ENCODE measurements at places on chromosomes 3 and 15.

- no peak for DNase-seq
These were observed 694.7 kb downstream of the ZNF385D start for GRCh38 chr3:21056293-21056692.

DNA sequence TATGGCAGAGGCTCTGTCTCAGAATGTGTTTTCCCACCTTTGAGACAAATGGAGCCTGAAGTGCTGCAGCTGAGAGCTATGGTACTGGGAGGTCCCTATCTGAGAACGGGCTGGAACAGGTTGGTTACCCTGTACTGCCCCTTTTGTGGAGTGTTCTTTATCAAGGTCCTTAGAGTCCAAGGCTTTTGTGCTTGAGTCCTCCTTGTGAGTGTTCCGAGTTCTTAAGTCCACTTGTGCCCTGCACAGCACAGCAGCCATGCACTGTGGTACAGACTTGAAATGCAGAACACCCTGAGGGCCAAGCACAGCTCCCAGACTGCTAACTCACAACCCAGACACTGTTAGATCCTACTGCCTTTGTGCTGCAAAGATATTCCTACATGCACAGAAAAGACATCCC, 67.8 kb downstream of the ARHGAP31 start:
- no peak for DNase-seq

DNA sequence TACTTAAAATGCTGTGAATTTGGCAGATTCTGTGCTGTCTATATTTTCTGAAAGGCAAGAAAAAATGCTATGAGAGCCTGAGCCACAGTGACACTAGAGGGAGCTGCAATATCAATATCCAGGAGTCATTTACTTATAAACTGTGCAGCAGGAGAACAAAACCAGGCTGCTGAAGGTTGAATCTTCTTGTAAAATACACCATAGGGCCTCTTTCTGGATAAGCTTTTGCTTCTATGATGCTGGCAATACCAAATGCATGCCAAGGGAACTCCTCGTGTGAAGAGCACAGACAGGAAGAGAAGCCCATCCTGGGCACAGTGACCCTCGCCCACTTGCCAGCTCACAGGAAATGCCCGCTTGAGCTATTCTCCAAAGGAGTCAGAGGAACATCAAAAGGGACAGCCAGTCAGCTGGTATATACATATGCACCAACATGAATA, 48.0 kb upstream of the TSPAN3 start:
- DNase-seq: no peak

- no peak for DNase-seq
These were observed 137.3 kb downstream of the WNT5A start for GRCh38 chr3:55349851-55350250.

- no peak for DNase-seq
These were observed 104.7 kb downstream of the UNC13C start for GRCh38 chr15:54082836-54083492.

DNA sequence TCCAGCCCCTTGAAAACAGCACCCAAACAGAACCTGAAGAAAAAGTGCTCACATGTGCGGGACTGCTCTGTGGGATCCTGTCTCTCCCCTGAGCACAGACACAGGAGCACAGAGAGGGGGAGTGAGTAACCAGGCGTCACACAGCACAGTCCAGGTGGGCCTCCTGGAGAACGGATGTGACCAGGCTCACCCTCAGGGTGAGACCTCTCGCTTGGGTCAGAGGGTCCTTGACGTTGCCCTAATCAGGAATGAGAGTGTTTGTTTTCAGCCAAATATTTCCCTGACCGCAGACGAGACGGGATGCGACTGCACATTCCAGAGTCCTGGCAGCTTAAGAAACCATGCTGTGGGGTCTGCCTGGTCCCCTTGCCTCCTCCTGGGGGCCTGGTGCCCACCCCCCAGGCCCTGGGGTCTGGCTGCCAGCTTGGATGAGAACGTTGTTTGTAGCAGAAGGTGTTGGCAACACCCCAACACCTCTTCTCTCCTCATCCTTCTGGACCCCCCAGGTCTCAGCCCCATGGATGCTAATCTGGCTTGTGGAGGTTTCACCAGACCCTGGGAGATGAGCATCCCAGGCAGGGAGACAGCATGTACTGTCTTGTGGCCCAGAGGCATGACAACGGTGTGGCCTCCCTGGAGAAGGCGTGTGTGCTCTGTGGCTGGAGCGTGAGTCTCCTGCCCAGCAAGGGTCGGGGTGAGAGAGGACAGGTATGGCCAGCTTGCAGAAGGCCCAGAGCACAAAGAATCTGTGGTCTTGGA, 42.1 kb upstream of the SLC6A6 start:
- DNase-seq: no peak

GRCh38 chr3:17632401-17633100, 109.9 kb downstream of the TBC1D5 start:
- DNase-seq: no peak

- DNase-seq: no peak
These were observed 630.5 kb upstream of the LMCD1 start for GRCh38 chr3:7871003-7871560.

DNA sequence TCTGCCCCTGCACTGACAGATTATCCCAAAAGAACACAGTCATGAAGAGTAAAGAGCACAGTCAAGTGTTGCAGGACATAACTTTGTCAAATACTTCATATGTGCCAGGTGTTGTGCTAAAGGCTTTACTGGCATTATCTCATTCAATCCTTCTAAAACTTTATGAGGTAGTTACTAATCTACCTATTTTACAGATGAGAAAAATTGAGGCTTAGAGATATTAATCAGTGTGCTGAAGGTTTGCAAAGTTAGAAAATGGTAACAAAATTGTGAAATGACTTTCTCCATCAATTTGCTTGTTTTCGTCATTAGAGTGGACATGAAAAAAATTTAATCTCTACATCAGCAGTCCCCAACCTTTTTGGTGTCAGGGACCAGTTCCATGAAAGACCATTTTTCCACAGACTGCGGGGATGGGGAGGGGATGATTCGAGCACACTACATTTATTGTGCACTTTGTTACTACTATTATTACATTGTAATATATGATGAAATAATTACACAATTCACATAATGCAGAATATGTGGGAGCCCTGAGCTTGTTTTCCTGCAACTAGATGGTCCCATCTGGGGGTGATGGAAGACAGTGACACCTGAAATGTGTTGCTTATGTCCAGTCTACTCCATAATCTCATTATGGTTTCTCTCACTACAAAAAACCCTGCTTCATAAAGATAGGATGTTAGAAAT, 8.6 kb upstream of the CAPN7 start:
- no peak for DNase-seq

DNA sequence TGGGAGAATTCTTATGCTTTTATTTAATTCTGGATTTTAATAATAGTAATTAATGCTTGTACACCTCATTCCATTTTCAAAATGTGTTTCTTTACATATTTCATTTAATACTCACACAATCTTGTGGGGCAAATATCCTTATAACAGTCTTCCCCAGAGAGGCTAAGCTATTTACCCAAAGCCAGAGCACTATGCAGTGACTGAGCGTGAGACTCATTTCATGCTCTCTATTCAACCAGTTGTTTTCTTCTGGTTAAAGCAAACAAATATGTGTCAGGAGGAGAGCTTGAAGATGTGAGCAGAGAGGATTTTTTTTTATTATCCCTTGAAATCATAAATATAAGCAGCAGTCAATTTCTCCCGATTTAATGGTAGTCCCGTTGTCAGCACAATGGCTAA, 548.3 kb upstream of the TBL1XR1 start:
- DNase-seq: no peak

DNA sequence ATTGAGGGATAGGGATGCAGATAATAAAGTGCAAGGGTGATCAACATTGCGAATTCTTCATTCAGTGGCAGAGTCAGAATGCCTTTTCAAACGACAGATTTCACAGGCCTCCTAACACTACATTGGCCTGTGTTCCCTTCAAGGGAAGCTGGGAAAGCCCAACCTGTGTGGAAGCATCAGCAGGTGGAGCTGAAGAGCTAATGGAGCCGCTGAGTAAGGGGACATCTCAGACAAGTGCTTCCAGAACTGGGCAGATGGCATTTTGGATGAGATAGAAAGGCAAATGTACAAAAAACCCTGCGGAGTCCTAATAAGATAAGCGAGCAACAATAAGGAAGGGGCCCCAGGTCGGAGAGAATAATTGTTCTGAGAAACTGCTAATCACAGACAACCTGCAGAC, 8.5 kb upstream of the SLC24A5 start:
- DNase-seq: no peak

- no peak for DNase-seq
These were observed 271.4 kb upstream of the PPP2R3A start for GRCh38 chr3:135694142-135694541.

DNA sequence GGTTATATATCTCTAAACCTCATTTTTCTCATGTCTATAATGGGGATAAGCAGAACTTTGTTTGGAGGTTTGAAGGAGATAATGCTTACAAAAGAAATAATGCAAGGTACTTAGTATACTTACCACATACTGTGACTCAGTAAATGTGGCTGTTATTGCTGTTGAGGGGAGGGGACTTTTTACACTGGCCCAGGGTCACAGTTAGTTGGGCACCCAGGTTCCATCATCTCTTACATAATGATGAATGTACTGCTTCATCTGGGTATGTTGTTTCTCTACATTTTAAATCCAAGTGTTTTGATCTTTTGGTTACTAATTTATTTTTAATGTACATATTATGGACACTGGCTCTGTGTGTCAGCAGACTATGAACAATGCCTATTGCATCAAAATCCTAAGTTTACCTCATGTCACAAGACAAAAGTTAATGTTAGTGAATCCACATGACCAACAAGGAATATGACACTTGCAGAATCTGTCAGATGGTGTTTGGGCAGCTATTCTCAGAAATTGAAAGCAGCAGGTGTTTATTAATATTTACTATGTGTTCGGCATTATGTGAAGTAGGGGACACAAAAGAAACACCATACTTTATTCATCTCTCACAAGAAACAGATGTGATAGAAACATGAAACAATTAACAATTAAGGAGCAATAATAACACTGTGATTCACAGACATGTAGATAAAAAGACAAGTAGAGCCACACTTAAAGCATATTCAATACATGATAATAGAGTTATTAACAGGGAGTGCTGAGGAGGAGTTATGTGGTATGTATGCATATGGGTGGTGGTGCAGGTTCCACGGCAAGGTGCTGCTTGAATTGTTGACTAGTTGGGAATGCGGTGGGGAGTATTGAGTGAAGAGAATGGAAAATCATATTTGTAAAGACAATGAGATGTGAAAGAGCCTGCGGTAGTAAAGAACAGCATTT, 109.7 kb downstream of the GALK2 start:
- no peak for DNase-seq

GRCh38 chr3:147712357-147712756, 303.2 kb downstream of the ZIC1 start:
- no peak for DNase-seq

DNA sequence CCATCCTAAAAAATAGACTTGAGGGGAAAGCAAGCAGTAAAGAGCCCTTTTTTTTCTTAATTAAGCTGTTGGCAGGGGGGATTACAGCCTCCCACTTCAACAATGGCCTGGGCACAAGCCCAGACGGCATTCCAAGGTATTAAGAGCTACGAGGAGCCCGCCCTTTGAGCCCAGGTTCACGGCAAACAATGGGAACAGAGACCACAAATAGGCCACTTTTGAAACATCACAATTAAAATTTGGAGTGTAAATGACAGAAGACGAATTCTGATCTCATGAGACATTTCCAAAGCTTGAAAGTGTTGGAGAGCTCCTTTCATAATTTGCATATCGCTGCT, 8.9 kb downstream of the CHSY1 start:
- DNase-seq: no peak

DNA sequence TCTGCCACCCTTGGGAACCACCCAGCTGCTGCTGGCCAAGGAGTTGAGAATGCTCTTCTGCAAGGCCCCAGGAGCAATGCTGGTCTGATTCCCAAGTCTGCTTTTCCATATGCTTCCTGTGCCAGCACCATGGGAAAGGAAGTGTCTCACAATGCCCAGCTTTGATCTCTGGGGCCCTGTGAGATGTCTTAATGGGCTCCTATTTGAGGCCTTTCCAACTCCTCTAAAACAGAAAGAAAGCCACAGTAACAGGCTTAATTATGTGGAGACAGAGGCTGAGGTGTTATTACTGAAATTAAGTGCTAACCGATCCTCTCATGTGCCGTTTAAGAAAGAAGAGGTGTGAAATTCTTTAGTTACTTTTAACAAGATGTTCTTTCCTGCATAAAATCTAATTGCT, 4.5 kb downstream of the EOGT start:
- no peak for DNase-seq

- DNase-seq: no peak
These were observed 86.9 kb upstream of the UBE3A start for GRCh38 chr15:25525741-25526140.

- DNase-seq: no peak
These were observed 151.6 kb downstream of the BBX start for GRCh38 chr3:107674371-107674770.

- no peak for DNase-seq
These were observed 25.2 kb downstream of the EOMES start for GRCh38 chr3:27696906-27697305.

- no peak for DNase-seq
These were observed 47.9 kb upstream of the DCLK3 start for GRCh38 chr3:36812240-36812639.

DNA sequence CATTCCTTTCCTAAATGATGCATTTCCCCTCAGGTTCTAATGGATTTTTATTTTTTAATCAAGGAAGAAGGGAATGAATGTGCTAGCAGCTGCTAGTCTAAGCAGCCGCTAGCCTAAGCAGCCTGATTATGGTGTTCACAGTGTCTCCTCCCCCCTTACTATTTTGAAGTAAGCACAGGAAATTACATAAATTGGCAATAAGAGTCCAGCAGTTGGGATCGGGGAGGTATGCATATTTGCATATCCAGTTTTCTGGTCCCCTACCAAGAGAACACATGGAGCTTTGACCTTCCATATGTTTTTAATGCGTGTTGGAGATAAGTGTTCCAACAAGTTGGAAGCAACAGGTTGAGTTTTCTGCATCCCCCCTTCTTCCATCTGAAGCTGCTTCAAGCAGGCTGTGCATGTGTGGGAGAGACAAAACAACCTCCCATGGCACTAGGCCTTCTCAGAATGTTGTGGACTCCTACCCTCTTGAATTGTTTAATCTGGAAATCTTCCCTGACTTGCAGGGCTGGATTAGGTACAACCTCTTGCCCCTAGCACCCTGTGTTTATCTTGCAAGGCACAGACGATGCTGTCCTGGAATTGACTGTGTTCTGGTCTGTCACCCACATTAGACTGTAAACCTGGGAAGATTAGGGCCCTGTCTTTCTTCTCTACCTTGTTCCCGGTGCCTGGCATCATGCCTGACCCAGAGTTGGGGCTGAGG, 124.8 kb upstream of the LRIG1 start:
- DNase-seq: no peak

DNA sequence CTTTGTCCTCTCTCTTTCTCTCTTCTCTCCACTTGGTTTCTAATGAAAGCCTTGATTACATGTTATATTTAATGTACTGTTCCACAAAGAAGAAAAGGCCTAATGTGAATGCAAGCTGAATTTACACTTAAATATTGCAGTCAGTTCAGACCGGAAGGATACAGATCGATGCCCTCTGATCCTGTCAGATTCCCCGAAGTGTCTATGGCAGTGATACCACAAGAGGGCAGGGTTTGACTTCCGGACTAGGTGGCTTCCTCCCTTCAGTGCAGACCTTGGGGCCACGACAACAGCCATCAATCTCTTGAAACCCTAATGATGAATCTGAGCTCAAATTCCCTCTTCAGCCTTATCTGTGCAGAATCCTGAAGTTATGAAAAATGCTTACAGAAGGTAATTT, 29.5 kb downstream of the AGTR1 start:
- DNase-seq: no peak
